ENCODE measurements at places on chromosomes 1 and 21.
A peak's percentile ranks its signal among the peaks of the same experiment; 100 is the strongest.

DNA sequence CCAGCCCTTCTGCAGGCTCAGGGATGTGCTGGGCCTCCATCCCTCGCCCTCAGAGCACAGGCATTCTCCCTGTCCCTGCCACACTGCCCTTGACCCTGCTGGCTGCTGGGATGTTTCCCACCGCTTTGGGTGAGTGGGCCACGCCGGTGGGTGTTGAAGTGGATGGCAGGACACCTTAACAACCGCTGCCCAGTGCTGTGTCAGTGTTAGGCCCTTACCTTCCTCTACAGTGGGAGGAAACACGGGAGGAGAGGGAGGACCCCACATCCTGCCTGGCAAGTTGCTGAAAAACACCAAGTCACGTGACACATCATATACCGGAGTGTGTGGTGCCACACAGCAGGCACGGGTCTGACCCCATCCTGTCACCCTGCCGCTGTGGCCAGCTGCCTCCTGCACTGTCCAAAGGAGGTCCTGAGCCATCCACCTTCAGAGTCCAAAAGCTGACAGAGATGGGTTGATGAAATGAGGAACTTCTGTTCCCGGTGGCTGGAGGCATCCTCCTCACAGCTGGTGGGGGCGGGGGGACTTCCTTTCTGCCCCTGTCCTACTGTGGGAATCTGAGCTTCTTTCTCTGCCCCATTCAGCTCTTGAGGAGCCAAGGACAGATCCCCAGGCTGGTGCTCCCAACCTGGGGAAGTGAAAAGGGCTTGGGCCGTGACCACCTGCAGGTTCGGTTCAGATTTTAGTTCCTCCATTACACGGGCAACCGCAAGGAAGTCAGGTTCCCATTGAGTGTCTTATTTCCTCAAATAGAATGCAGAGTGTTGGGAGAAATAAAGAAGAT lies 3.2 kb upstream of the THEMIS2 start:
- DNase-seq: peak; percentile 53

DNA sequence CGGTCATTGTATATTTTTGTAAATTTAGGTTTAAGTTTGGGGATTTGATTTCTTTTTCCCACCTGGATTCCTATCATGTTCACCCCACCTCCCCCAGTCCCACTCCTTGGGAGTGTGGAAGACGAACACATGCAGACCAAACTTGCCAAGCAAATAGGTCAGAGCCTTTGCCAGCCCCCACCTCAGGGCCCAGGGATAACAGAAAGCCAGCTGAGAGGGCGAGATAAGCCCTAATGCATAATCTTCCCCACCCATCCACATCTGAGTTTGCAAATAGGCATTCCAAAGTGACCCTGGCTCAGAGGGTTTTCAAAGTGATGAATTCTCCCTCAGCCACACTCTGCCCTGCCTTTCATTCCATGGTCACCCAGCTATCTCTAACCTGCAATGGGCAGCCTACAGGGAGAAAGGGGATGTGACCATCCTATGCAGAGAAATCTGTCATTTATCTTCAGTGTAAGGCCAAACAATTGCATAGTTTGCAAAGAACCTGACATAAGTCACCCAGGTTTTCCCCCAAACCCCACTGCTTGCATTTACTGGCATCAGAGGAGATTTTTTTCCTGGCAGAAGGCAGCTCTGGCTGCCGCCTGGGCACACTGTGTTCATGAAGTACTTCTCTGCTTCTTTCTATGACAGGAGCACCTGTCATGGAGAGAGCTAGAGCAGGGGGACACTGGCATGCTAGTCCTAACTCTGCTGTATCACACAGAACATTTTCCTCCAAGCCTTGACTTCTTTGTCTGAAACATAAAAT lies 69.0 kb upstream of the NFIA start:
- no peak for DNase-seq

DNA sequence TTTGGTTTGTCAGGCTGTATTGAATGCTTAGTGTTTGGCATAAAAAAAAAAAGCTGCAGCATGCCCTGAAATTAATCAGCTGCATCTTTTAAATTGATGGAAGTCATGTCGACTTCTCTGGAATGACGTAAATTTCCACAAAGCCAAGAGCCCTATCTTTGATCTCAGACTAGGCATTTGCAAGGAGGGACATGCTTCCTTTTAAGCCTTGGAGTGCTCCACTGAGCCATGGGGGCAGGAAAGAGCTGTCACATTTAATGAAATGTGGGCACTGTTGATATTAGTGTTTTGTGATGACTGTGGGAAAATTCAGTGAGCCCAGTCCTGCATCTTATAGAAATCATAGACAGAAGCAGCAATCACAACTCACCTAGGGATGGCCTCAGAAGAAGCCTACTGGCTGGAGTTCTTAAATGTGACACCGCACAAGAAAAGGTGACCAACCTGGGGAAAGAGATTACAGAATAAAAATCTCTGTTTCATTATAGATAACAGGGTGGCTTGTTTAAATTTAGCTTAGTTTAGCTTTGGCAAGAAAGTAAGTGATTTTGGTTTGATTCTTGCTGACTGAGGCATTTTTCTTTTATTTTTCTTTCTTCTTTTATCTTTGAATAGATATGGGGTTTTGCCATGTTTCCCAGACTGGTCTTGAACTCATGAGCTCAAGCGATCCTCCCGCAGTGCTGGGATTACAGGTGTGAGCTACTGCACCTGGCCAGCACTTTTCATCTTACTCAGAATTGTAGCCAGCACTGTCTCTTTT lies 188.2 kb downstream of the HHAT start:
- no peak for DNase-seq

- no peak for DNase-seq
Observed at GRCh38 chr1:171785766-171786165, 4.3 kb downstream of the METTL13 start.

DNA sequence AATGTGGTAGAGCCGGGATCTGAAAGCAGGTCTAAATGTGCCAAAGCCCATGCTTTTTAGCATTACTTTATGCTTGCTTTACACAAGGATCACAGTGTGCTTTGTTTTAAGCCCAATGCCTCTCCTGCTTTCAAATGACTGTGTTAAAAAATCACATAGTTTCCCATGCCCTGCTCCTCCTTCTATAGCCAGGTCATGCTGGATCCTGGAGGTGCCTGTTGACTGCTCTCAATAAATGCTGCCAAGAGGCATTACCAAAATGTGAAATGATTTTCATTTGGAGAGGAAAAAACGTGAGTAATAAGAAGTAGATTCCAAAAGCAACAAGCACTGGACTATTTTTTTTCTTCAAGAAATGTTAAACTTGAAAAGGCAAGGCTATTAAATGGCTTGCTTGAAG lies 420.7 kb upstream of the USP24 start:
- DNase-seq: no peak

DNA sequence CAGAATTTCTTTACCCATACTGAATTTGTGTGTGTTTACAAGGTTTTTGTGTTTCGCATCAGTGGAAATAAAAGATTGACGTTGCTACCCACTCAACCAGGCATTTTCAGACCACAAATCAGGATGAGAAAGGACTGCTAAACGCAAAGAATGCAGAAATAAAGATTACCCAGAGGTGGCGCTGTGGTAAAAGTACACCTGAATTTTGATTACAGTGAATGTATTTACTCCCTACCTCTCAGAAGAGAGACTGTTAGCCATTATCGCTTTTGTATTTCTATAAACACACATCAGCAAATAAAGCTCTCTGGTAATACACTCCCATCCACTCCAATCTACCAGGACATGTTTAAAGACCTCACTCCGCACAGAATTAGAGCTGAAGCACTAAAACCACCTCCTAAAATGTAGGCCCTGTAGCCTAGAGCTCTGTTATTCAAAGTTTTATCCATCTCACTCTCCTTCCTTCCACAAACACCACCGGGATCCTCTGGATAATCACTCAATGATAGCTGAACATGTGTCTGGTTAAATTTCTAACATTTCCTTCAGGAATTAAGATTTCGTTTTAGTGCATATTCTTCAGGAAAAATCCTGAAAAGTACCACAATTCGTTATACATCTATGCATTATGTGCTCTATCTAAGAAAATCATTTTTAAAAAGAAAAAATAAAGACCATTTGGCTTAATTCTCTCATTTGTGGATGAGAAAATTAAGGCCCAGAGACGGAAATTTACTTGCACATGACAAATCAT lies 2.5 kb upstream of the LMO4 start:
- no peak for DNase-seq

DNA sequence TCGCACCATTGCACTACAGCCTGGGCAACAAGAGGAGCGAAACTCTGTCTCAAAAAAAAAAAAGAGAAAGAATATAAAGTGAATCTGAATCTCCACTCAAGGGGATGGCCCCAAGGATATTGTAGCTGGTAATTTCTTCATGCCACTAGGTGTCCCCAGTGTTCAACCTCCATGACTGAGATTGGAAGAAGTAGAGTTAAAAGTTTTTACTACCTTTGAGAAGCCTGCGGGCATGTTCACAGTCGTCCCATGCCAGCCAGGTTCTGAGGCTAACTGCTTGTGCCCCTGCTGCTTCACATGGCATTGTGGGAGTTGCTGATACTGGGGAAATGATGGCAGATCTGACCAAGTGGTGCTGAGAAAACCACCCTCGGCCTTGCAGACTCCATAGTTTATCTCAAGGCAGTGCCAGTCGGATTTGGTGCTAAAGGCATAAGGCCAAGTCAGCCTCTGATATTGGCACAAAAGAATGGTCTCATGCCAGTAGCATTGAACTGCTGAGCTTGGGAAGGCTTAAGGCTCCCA lies 10.8 kb upstream of the SHISA4 start:
- no peak for DNase-seq

- peak; percentile 17 for DNase-seq
Observed at GRCh38 chr1:108643492-108644335, 17.2 kb downstream of the HENMT1 start.

DNA sequence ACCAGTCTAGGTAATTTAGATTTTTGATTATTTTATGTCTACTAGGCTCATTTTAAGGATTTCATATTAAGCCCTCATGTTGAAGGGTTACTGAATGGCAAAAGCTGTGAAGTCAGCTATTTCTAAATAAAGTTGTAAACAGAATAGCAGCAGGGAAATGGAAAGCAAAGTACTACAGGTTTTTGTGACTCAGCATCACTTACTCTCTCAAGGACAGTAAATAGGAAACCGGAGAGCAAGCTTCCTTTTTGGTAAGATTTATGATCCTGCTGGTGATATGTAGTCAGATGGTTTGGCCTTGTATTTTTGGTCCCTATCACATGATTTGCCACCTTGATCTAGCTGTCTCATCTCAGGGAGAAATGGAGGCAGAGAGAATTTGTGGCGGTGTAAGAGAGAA lies 226.0 kb downstream of the RPS6KC1 start:
- DNase-seq: no peak

- DNase-seq: no peak
Observed at GRCh38 chr1:36532810-36533401, 50.2 kb upstream of the CSF3R start.

DNA sequence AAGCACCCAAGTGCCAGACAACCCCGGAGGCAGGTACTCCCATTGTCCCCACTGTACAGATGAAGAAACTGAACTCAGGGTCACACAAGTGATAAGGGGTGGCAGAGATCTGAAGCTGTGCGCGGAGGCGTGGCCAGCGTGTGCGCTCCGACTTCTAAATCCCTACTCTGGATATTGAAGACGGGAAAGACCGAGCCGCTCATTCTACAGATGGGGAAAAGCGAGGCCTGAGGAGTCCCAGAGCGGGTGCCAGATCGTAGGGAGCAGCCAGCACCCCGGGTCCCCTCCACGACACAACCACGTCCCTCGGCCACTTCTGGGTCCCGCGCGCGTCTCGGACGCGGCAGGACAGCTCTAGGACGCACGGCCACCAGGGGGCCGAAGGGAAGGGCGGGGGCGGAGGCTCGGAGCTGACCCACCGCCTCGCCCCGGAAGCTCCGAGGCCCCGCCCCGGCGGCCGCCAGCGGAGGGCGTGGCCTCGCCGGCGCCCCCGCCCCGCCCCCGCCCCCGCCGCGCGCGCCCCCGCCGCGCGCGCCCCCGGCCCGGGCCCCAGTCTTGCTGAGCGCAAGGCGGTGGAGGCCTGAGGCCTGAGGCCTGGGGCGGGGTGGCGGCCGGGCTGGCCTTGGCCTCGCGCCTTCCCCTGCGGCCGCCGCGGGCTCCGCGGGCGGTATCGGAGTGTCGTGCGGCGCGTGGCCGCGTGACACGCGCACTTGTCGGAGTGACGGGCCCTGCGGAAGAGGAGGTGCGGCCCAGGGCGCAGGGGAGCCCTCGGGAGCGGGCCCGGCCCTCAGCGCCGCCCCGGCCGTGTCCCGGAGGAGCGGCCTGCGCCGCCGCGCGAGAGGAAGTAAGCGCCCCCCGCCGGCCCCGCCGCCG lies at the start of gene H6PD:
Gene H6PD, plus strand, starts transcription at position 552 of the 873 bp plus-strand sequence. CDS start 10,161 bp downstream, outside the sequence.
- peak; percentile 56 for DNase-seq

DNA sequence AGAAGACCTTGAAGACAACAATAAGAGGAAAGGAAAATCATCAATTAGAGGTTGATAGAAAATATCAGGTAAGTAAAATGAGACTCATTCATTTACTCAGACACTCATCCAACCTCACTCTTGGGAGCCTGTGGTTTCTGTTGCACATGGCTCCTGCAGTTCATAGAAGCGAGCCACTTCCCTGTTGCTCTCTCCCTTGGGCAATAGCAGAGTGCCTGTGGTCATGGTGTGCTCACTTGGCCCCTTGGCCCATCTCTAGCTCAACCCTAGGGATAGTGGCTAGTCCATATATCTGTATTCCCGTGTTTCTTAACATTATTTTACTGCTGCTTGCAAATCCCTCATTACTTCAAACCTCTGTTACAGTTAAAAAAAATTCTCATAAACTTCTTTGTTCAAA lies 368.6 kb downstream of the PTPRC start:
- no peak for DNase-seq

DNA sequence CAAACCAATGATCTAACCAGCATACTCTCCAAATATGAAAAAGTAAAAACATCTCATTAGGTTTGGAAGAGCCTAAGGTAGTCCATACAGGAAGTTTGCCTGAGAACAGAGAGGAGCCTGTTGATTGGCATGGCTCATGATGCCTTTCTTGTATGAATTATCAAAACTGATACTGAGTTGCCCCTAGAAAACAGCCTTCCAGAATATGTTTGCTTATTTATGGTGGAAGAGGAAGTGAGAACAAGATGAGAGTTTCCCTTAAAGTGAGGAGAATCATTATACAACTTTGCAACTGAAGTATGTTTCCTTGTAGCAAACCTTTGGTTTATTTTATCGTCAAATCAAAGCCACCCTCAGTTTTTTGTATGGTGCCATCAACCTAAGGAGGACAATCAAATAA lies 23.8 kb upstream of the KIAA1614 start:
- no peak for DNase-seq

- DNase-seq: no peak
Observed at GRCh38 chr1:45979074-45979777, 153.2 kb downstream of the PIK3R3 start.

- DNase-seq: no peak
Observed at GRCh38 chr1:241376701-241377100, 19.7 kb upstream of the RGS7 start.

DNA sequence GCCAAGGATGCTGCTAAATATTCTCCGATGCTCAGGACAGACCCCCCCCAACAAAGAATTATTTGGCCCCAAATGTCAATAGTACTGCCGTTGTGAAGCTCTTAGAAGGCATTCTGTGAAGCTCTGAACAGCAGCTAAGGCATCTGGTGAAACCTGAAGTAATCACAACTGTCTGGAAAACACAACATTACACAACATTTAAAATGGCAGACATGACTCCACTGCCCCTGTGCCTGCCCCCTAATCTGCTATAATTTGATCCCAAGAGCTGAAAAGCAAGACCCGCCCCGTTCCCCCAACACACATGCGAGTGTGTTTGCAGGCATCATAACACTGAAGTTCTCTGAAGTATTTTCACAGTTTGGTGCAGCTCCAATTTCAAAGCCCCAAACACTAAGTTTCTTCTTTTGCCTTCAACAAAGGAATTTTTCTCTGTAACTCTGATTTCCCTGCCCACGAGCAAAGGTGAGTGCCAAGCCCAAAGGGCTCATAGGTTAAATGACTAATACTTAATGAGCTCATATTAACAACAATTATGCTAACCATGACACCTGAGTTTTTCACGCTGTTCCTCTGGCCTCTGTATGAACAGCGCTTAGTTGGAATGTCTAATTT lies 129.2 kb downstream of the CLIC6 start:
- DNase-seq: no peak
